Type B pancreatic cell (in vitro differentiated cells): ENCODE measurements at places on chromosomes 11 and 22.

GRCh38 chr11:26777372-26777808, 55.5 kb upstream of the SLC5A12 start:
- DNase-seq: no peak

DNA sequence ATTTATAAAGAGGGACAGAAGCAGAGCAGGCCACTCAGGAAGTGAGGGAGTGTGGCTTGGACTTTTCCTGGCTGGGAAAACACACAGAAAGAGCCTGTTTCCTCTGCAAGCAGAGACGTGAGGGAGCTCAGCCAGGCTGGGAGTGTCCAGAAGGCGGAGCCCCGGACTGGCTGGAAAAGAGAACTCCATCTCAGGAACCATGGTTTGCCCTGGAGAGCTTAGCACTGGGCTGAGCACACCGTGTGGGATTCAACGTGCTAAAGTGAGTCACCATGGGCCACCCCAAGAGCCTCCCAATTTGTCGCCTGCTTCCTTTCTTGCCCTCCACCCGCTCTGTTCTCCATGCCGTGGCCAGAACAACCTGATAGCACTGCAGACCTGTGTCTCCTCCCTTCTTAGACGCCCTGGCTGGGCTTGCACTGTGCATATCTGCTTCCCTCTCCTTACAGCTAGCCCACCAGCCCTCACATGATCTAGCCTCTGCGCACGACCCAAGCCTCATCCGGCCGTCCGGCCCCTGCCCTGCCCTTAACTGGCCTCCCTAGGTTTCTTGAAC, 51.8 kb downstream of the GALNT18 start:
- no peak for DNase-seq

DNA sequence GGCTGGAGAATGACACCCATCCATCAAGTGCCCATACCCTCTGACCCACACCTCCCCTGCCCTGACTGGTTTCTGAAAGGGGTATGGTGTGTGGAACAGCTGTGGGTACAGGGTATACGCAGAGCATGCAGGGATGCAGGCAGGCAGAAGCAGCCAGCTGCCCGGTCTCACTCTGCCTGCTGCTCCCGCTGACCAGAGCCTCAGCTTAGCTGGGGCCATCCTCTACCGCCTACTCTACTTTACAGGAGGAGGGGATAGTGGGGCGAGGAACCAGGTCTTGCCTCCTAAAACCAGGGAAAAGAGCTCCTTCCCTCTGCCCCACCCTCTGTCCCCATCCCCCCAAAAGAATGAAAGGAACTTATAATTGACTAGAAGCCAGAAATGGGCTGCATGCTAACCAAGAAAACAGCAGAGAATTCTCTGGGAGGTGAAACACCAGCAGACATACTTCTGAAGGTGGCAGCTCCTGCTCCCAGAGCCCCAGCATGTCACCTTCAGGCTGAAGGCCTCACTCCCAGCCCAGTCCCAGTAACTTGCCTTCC, 13.0 kb upstream of the CHRM4 start:
- no peak for DNase-seq

- no peak for DNase-seq
Observed at GRCh38 chr22:31691408-31691807, 29.4 kb upstream of the PISD start.

GRCh38 chr11:132579634-132580327, 952.5 kb downstream of the OPCML start:
- DNase-seq: no peak

GRCh38 chr22:42282252-42282942, 11.9 kb upstream of the TCF20 start:
- DNase-seq: no peak

DNA sequence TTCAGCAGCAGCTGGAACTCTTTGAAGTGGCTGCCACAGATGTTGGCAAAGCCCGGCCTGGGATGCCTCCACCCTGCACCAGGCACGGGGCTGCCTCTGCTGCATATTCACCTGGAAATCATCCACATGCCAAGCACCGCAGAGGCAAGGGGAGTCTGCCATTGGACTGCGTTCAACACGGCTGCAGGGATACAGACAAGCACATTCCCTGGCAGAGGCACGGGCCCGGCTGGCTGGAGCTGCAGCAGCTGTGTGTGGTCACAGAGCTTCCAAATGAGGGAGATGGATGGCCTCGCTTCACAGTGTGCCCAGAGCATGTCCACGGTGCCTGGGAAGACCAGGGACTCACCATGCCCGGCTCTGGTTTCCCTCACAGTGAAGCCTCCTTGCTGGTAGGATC, 1378.9 kb downstream of the TBC1D22A start:
- no peak for DNase-seq

GRCh38 chr11:65429068-65429681, 6.6 kb downstream of the NEAT1 start:
- DNase-seq: no peak

GRCh38 chr11:100918551-100919500, 210.8 kb downstream of the PGR start:
- no peak for DNase-seq

DNA sequence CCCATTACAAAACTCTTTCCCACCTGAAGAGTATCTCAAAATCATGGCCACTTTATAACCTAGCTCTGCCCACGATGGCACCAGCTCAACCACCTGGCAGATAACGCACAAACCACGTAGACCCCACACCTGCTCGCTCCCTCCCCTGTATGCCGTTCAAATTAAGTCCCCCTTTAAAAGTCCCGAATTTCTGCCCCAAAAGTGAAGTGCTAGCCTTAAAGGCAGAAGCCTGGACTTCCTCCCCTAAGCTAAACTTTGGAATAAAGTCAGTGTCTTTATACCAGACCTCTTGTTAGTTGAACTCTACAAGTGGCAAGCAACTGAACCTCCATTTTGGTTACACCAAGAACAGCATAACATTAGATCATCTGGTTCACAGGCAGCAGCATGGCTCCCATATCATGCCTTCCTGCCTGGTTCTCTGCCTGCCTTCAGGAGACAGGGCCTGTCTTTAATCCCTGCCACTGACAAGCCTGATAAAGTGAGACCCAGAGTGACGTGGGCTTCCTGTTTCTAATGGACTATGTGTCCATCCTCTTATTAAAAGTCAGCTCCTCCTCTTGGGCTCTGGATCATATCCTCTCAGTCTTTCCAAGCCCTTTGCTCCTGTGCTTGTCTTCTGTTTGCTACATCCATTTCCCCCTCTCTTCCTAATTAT, 32.6 kb upstream of the NNMT start:
- no peak for DNase-seq

GRCh38 chr11:126969865-126970479, 30.6 kb downstream of the KIRREL3 start:
- DNase-seq: no peak

DNA sequence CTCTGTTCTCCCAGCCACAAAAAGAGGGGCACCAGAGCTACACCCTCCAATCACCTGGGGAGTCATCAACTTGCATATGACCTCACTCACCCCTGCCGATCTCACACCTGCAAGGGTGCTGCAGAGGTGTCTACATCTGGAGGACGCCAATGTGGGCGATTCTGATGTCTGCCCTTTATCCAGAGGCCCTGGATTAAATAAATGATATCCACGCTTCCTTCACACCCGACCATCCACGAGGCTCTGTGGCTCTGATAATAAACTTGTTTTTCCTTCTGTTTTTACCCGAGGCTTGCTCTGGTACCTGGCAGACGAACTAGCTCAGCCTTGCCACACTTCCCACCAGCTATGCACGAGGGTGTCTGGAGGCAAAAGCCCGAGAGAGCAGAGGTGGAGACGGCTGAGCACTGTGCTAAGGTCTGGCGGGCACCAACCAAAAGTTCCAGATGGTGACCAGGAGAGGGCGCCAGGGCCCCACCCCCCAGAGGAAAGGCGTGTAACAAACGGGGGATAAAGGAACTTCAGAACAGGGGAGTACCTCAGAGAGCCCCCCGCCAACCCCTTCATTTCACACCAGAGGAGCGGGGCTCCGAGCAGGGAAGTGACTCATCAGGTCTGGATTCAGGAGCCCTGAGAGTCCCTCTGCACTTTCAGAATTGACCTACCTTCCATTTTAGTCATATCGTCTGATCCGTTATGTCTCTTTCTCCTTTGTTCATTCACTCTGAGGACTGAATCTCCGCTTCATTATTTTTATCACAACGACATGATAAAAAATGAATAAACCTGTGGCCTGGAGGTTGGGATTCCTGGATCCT, 13.5 kb downstream of the SCN3B start:
- DNase-seq: no peak

DNA sequence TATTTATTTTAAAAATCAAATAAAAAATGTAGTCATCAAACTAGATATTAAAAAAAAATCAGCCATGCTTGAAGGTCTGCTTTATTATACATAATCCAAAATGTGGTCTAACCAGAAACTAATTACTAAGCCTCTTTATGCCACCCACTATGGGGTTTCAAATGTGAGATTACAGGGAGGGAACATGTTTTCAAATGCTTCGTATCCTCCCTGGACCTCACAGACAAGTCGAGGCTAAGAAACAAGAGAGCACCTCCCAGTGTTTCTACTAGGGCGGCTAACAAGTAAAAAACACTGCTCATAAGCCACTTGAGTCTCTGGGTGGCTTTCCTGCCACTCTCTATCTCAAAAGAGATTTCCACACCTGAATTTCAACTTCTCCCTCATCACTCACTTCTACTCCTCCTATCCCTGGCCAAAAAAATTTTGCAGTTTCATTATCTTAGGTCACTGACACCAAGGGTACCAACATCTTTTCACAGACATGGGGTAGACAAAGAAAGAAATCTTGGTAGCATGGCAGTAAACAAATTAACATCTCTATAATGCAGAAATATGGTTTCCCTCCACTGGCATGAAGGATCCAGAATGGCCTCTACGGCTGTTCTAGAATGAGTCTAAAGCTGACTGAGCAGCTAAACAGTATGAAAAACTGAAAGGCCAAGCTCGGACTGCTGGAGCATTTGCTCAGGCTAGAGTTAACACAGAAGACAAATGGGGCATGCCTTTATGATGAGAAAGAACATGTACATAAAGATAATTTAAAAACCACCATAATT, 50.9 kb downstream of the PITPNB start:
- DNase-seq: no peak
